ENCODE measurements at places on chromosomes 1 and 21. TPM values are rescaled to one million over a fixed set of nuclear protein-coding genes. Genes with fewer than 3 reads are reported as not detected.

The GPR25 gene
- total RNA-seq, result not detected

The RGSL1 gene
- not detected for total RNA-seq

The MRPL20 gene
- total RNA-seq, result 336 TPM

The RAVER2 gene
- total RNA-seq, result 11.5 TPM

The NHLH1 gene
- total RNA-seq, result 0.11 TPM

The MATN1 gene
- 0.45 TPM for total RNA-seq

The HSPA6 gene
- total RNA-seq, result 2.6 TPM

The TMEM234 gene
- total RNA-seq, result 12.3 TPM

The AMPD1 gene
- total RNA-seq, result not detected

The COL16A1 gene
- total RNA-seq, result 59.6 TPM

The SMPDL3B gene
- 0.19 TPM for total RNA-seq

The HUNK gene
- total RNA-seq, result not detected

The SLC16A4 gene
- 16.8 TPM for total RNA-seq

The SUMO3 gene
- 52.6 TPM for total RNA-seq

The MROH9 gene
- total RNA-seq, result not detected

The ATP6V1G3 gene
- total RNA-seq, result not detected

The VSIG8 gene
- not detected for total RNA-seq

The FMN2 gene
- 2.6 TPM for total RNA-seq

The OR10J1 gene
- not detected for total RNA-seq

The KCNA3 gene
- total RNA-seq, result not detected

The OR6N1 gene
- total RNA-seq, result not detected

The RGS8 gene
- 0.04 TPM for total RNA-seq

The DNAJC28 gene
- 0.37 TPM for total RNA-seq

The NFASC gene
- 3.4 TPM for total RNA-seq

The TMEM9 gene
- total RNA-seq, result 106 TPM

The TMEM51 gene
- total RNA-seq, result 2.1 TPM

The CFAP45 gene
- total RNA-seq, result 2.5 TPM

The PLA2G2F gene
- total RNA-seq, result not detected

The ZMYM4 gene
- total RNA-seq, result 18.7 TPM

The LYST gene
- total RNA-seq, result 10.7 TPM

The TM2D1 gene
- 48.3 TPM for total RNA-seq

The LCE1D gene
- not detected for total RNA-seq

The AMY1A gene
- not detected for total RNA-seq

The TEX38 gene
- total RNA-seq, result not detected

The ZSWIM5 gene
- 0.11 TPM for total RNA-seq

The RUSC1 gene
- 39.8 TPM for total RNA-seq
